Globus pallidus (tissue), 1 donor: ENCODE measurements at places on chromosomes 4 and X.
A peak's percentile ranks its signal among the peaks of the same experiment; 100 is the strongest.

- DNase-seq, result no peak
Observed at GRCh38 chr4:82984459-82984858, 26.2 kb downstream of the LIN54 start.

DNA sequence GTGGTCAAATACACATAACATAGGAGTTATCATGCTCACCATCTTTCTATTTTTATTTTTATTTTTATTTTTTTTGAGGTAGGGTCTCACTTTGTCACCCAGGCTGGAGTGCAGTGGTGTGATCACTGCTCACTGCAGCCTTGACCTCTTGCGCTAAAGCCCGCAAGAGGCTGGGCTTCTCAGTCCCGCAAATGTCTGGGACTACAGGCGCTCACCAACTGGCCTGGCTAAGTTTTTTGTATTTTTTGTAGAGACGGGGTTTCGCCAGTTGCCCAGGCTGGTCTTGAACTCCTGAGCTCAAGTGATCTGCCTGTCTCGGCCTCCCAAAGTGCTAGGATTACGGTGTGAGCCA lies 295 bp upstream of the TLR10 start:
- no peak for DNase-seq

DNA sequence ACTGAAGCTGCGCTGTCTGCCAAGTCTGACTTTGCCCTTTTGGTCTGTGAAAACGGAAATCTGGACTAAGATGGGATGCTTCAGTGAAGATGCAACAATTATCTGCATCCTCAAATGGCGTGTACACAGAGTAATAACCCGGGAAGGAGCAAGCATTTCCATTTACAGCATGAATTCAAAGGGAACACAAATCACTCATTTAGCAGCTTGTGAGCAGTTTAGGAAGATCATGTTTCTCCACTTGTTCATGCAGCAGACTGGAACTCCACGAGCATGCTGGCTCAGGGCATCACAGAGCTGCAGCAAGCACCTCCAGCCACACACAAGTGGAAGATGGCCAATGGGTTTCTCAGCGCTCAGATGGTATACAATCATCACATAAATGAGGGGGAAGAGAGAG lies 175.5 kb downstream of the NLGN4X start:
- DNase-seq, result peak; percentile 5

DNA sequence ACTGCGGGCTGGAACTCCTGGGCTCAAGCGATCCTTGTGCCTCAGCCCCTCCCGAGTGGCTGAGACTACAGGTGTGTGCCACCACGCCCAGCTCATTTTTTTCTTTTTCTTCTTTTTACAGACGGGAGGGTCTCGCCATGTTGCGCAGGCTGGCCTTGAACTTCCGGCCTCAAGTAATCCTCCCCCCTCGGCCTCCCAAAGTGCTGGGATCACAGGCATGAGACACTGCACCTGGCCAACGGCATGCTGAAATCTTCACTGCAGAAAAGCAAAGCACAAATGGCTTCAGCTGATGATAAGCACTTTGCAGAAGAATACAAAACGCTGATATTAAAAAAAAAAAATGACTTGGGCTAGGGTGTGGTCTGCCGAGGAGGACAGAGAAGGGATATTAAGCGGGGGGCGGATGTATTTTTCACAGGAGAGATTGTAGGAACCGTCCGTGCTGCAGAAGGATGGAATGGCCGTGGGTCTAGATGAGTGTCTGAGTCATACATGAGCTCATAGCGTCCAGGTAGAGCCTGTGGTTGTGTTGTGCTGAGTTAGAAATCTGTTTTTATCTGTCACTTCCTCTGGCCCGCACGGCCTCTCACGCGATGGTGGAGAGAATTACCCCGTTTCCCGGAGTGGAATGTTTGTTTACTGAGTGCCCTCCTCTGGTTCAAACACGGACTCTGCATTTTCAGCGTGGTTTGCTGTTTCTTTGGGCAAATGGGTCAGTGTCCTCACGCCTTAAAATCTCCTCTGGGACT lies 8.5 kb upstream of the AKAP17A start:
- no peak for DNase-seq

- DNase-seq, result no peak
Observed at GRCh38 chr4:126752126-126752525, 880.6 kb upstream of the INTU start.

DNA sequence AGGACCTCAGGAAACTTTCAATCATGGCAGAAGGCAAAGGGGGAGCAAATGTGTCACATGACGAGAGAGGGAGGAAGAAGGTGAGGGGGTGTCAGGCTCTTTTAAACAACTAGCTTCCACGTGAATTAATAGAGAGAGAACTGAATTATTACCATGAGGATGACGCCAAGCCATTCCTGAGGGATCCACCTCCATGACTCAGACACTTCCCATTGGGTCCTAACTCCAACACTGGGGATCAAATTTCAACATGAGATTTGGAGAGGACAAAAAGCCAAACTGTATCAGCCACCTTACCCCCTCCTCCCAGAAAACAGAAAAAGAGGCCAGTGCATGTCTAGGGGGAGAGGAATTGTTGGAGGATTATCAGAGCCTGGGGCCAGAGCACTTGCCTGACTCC lies 40.4 kb upstream of the LAS1L start:
- no peak for DNase-seq

- DNase-seq, result peak; percentile 39
Observed at GRCh38 chrX:50081282-50081889, 119.4 kb downstream of the AKAP4 start.

DNA sequence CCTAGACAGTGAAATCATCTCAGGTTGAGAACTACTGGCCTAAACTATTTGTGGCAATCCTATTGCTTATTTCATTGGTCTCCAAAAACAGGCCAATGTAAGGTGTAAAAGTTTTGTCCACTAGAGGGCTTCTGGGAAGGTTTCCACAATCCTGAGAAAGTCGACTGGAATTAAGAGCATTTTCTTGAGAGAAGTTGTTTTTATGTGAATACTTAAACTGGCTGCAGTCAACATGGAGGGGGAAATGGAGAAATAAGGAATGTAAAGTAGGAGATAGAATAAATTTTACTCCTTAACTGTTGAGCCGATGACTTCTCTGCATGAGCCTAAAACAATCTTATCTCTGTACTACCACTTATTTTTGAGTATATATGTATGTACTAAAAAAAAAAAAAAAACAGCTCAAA lies 11.0 kb upstream of the EIF4E start:
- DNase-seq, result peak; percentile 61

DNA sequence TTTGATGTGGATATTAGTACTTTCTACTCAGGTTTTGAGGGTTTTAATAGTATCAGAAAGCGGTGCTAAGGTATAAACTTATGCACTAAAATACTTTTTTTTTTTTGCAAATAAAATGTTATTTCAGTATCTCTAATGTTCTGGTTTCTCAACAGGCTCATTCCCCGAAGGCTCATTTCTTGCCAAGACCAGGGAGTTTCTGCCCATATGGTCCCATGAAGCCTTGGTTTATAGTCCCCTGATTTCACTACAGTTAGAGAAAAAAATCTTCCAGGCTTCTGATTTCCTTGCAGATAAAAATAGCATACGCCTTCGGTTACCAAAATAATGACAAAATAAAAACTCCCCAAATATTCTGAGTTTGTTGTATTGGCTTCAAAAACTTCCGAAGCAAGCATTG lies 814.2 kb upstream of the PABPC4L start:
- no peak for DNase-seq

GRCh38 chr4:81353861-81354260 lies 117.8 kb downstream of the RASGEF1B start:
- no peak for DNase-seq

GRCh38 chr4:152156442-152156841 lies 379.4 kb downstream of the FBXW7 start:
- DNase-seq, result no peak

DNA sequence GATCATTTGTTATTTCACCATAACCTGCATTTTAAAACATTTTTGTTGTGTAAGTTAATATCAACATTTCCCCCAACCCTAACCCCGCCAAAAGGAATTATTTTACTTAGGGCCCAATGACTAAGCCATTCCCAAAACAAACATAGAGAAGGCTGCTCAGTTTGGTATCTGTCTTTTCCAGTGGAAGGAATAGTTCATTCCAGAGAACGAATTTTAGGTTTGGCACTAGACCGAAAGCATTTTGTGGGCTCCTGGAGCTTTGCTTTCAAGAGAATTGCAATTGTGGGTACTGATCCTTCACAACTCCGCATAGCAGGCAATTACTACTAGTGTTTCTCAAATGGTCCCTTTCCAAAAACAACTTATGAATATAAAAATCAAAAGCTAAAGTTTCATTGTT lies 226.7 kb upstream of the MAD2L1 start:
- no peak for DNase-seq

DNA sequence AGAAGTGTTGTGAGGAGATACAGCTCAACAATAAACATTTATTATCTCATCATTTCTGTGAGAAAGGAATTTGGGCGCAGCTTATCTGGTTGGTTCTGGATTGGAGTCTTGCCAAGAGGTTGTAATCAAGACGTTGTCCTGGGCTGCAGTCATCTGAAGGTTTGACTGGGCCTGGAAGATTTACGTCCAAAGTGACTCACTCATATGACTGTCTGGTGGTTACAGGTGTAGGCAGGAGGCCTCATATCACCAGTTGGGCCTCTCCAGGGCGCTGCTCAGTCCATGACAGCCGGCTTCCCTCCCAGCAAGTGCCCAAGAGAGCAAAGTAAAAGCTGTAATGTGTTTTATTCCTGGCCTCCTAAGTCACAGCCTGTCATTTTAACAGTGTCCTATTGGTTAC lies 106.3 kb downstream of the USP46 start:
- no peak for DNase-seq

DNA sequence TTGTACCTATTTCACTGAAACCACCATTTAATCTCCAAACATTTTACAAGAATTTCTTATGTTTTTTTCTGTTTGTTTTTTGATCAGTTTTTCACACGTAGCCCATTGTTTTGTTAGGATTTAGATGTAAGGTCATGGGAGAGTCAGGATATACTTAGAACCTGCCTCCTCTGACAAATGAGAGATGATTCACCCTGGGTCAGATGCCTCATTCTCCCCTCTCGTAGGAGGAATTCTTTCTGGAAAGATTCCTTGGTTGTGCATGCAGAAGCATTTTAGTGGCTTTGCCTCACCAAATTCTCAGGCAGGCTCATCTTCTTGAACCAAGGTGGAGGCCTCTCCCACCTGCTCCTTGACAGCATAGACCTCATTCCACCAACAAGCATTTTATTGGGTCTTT lies 599.3 kb downstream of the SPRY1 start:
- no peak for DNase-seq

DNA sequence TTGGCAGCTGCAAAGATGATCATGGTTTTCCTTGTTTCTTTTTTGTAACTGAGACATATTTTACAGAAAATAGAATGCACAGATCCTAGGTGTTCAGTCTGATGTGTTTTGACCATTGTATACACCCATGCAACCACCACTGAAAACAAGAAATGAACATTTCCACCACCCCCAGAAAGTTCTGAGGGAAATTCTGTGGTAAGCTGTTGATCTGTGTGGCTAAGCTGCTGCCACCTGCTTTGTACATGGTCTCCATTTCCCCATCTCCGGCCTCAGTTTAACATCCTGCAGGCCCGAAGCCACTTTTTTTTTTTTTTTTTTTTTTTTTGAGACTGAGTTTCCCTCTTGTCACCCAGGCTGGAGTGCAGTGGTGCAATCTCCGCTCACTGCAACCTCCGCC lies 65.3 kb downstream of the NYX start:
- DNase-seq, result no peak

- peak; percentile 0 for DNase-seq
Observed at GRCh38 chr4:129490516-129490915, 394.6 kb downstream of the C4orf33 start.

GRCh38 chrX:66012094-66012534 lies 27.8 kb downstream of the VSIG4 start:
- DNase-seq, result no peak

DNA sequence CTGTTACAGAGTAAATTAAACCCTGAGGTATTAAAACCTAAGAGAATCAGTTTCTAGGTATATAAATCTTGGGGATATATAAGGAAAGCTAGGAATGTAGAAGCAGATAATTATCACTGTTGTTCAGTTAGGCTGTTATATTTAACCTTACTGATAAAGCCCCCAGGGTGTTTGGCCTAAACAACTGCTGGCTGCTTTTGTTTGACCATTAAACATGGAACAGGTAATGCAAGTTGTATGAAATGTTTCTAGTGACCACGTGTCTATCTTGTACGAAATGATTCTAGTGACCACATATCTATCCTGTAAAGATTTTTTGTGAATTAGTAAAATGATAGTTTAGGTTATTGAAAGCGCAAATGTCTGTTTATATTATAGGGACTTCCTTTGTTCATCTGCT lies 52.6 kb downstream of the SGMS2 start:
- no peak for DNase-seq

DNA sequence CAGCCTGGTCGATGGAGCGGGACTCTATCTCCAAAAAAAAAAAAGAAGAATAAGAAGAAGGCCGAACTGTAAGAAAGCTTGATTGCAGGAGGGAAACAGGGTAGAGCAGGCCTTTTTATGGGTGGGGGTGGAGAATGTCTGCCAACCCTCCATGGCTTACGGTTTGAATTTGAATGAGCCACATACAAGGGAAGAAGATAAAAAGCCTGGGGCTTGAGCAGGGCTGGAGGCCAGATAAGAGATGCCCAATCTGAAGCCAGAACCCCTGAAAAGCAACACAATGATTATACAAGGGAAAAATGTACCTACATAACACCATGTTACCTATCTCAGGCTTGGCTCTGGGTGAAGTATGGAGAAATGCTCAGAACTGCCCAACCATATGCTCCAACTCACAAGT lies 57.3 kb upstream of the TRIM2 start:
- DNase-seq, result no peak

DNA sequence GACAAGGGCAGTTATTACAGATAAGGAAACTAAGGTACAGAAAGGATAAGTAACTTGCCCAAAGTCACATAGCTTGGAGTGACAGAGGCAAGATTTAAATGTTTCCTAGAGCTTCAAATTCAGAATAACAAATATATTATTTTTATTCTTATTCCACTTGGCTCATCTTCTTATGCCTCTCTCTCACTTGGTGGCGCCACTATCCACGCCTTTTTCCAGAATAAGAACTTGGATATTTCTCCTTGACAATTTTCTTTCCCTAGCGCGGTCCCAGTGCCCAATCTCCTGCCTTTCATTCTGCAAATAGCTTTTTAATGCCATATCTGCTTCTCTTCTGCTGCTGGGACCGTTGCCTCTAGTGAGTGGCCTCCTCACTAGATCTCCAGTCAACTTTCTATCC lies 78.5 kb downstream of the MSN start:
- DNase-seq, result no peak

DNA sequence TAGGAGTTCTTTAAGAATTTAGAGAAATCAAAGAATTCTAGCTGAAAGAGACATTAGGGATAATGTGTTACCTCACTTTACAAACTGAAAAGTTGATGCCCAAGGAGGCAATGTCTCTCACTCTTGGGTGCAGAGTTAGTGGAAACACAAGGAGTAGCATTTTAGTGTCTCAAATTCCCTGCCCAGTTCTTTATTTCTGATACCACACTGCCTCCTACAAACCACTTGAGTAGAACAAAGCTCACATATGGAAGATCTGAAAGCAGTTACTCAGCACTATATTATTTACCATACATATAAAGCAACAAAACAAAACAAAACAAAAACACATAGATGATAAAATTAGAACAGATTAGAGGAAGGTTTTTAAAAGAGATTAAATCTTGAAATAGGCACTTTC lies 124.2 kb downstream of the REELD1 start:
- no peak for DNase-seq

GRCh38 chr4:98728433-98728832 lies 70.0 kb upstream of the TSPAN5 start:
- DNase-seq, result no peak
